ENCODE measurements at places on chromosomes 3 and 15. TPM values are rescaled to one million over a fixed set of nuclear protein-coding genes. Genes with fewer than 3 reads are reported as not detected.

Gene PDZRN3
- 4.5 TPM for total RNA-seq

Gene GOLGA8O
- total RNA-seq: 0.32 TPM

Gene EXOG
- 3.8 TPM for total RNA-seq

Gene PLAAT1
- total RNA-seq: 0.49 TPM

Gene ALDH1A2
- total RNA-seq: 6.3 TPM

Gene ZBBX
- total RNA-seq: not detected

Gene SLC24A5
- total RNA-seq: not detected

Gene MAP1A
- 3.1 TPM for total RNA-seq

Gene PTPRG
- 20.5 TPM for total RNA-seq

Gene KNG1
- total RNA-seq: not detected

Gene CFAP44
- total RNA-seq: 3.0 TPM

Gene TEX55
- total RNA-seq: not detected

Gene LMAN1L
- total RNA-seq: not detected

All from pancreas (tissue), 10 donors.